ENCODE measurements at places on chromosomes 4 and X.

DNA sequence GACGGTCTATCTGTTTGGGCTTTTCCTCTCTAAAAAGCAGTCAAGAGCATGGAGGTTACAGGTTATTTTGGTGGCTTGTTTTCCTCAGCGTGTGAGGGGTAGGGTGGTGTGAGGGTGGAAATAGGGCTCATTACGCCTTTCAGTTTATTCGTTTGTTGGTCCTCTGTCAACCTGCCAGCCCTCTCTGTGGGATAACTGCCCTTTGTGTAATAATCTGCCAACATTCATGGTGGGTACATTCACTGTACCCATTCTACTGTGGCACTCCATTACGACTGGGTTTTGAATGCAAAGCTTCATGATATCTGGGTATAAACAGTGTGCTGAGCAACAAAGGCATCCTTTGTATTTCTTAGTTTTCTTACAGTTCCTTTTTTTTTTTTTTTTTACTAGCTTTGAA is 136.4 kb downstream of the ADGRL3 start:
- DNase-seq, result no peak

GRCh38 chrX:106903856-106904528 is 851 bp upstream of the RIPPLY1 start:
- no peak for DNase-seq

DNA sequence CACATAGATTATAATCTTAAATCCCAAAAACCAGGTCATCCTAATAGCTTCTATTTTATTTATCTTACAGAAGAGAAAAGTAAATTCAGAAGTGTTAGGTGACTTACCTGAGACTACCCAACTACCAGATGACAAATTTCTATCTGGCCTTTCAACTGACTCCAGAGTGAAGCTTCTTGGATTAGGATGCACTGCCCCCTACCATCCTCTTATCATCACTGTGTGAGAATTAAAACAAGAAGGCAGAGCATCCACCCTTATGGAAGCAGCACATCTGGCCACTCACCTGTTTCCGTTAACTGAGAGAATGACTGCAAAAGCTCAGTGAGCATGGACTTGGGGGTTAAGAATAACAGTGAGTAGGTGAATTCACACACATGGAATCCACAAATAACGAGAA is 502.6 kb upstream of the TECRL start:
- DNase-seq, result no peak

DNA sequence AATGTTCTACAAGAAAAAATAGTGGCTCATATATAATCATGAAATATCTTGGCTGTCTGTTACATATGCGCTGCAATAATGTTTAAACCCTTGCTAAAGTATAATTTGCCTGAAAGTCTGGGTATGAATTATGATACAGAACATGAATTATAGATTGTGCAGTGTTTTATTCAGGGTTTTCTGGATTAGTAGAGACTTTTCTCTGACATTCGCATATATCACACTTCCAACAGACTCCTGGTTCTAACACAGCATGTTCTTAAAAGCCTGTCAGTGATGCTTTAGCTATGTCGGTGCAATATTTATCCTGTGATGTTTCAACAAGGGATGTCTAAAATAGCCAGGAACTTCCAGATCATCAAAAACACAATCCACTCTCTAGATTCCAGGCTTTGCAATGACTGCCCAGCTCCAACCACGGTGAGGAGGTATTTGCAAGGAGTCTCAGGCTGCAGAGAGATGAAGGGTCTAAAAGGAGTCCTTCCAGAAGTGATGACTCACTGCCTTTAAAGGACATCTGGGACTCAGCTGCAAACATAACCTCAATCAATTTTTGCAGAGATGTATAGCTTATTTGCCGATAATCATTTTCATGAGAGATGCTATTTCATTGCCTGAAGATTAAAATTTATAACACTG is 69.4 kb downstream of the RWDD4 start:
- DNase-seq, result no peak

All from non-pigmented ciliary epithelial cell (primary cell).